ENCODE measurements at places on chromosomes 12 and 14.

- no peak for DNase-seq
Measured at GRCh38 chr12:25186038-25186787, 8.7 kb downstream of the DNAI7 start.

GRCh38 chr12:113129664-113130456, 5.7 kb downstream of the RASAL1 start:
- no peak for DNase-seq

DNA sequence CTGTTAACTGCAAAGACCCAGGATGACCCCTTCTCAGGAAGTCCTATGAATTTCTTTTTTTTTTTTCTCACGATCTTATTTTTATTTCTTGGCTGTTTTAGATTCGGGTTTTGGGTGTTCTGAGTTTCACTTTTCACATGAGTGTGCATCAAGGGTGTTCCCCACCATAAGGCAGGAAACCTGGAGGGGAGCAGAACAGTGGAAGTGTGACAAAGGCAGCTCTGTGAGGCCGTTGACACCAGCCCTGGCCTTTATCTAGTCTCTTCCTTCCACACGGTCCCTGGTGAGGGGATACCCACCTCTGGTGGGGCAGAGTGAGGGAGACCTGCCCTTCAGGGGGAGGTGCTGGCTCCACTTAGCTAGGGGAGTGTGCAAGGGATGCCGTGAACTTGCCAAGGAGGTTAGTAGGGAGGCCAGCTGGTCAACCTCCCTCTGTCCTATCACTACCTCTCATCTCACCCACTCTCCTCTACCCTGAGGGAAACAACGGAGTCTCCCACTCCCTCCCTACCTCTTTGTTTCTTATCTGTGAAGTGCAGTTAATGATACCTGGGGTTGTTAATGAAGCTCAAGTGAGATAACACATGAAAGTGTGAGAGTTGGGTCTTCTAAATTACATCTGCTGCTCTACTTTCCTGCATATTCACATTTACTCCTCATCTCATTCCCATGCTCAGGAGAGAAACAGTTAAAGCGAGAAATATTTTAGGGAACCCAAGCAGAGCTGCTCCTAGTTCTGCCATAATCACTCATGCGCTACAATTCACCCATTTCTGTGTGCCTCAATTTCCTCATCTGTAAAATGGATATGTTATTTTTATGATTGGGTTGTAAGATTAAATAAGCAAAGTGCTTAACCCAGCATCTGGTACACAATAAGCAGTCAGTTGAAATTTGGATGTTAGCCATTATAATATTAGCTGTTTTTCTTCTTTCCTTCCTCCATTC, 4.4 kb upstream of the GALNT6 start:
- no peak for DNase-seq

DNA sequence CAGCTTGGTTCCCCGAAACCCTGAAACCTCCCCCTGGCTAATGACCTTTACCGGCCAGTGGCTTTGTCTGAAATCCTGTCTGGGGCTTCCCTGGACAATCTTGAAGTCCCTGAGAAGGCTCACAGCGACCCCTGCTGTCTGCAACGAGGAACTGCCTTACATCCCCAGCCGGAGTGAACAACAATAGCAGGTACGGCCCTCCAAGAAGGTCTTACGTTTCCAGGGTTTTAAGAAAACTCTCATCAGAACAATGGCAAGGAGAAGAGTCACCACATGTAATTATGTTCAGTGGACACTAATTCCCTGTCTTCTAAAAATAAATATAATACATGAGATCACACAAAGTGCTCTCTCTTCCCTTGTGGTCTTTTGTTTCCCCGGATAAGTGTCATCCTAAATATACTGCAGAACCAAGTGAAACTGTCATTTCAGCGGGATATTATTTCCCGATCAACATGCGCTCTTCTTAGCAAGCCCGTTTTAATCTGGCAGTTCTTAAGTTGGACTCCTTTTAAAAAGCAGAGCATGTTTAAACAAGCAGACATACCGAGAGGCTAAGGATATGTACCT, 53.3 kb downstream of the RBM19 start:
- no peak for DNase-seq

GRCh38 chr12:85626001-85626783, 210.0 kb downstream of the RASSF9 start:
- DNase-seq: no peak

DNA sequence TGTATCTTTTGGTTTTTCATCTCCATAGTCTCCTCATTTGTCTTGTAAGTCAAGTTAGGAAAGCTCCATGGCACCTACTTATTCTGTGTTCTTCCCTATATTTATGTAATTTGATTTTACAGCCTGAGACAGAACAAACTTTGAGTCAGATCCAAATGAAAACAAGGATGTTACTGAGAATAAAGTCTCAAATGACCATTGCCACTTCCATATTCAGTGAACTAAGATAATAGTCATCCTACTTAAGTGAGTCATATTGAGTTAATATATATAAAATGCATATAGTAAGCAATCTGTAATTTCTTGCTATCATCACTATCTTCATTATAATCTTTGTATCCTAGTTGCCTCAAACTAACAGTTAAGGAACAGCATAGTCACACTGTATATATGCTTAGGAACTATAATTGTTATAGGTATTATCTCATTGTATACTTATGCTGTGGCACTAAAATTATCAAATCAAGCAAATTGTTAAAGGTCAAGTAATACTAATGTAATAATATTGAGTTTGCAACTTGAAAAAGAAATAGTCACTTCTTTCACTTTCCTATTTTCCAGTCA, 30.8 kb downstream of the TMTC3 start:
- DNase-seq: no peak

DNA sequence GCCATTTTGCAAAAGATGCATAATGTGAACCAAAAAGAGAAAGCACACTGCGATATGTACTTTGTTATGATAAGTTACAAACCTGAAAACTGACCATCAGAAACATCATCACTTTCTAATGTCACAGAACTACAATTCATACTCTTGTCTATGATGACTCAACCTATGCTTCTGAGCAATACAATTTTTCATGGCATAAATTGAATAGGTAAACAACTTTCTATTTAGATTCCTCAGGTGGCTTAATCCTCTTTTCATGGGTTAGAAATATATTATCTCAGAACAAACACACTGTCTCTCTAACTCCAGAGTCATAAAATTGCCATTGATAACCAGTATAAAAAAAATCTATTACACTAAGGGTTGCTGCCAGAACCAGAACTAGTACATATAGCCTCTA, 1715.0 kb upstream of the FLRT2 start:
- DNase-seq: no peak

- no peak for DNase-seq
Measured at GRCh38 chr14:31657917-31658316, 96.7 kb downstream of the NUBPL start.

DNA sequence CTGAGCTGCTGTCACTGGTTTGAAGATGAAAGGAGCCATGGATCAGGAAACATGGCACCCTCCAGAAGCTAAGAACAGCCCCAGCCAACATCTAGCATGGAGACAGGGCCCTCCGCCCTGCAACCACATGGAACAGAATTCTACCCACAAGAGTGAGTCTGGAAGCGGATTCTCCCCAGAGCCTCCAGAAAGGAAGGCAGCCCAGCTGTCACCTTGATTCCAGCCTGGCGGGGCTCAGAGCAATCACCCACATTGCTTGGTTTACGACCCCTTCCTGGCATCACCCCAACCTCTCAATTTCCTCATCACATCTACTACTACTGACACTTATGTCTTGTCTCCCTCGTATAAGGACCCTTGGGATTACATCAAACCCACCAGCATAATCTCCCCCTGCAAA, 38.5 kb downstream of the OAS2 start:
- DNase-seq: no peak

Measured in NCI-H1436 treated with DMSO at 0.1 percent for 48 hours (cell line).